Activated CD4-positive, alpha-beta memory T cell treated with anti-CD3 and anti-CD28 coated beads, Interleukin-2, amount 10 ng/mL, durations not matched to agents 7 days and 5 days (primary cell): ENCODE measurements at places on chromosomes 5 and 9.
A peak's percentile ranks its signal among the peaks of the same experiment; 100 is the strongest.

DNA sequence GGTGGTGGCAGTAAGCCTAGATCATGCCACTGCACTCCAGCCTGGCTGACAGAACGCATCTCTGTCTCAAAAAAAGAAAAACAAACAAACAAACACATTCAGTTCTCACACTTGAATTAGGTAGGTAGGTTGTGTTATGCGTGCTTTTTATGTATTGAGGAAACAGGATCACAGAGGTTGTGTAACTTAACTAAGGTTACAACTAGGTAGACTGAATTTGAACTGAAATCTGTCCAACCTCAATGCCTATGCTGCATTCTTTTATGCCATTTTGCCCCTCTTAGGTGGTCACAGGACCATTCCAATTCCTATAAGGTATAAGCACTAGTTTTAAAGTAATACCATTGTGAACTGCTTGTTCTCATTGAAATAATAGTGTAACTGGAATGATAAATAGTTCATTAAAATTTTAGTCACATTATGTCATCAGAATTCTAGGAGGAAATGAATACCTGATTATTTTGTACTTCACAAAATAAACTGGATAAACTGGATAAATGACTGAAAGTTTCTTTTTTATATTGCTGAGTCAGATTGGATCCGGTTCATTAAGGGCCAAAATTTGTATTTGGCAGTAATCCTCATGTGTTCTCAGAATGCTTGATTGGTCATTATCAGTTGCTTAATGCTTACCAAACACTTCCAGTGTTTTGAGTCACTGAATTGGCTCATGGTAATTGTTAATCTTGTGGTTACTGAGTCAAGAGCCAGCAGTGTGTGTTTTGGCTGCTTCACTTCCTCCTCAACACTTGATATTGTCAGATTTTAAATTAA lies 7.1 kb downstream of the UBAP1 start:
- H3K4me1 ChIP-seq, result peaks cover 26% of the 10 kb centered on the region
- H3K27me3 ChIP-seq, result no peaks in the 10 kb centered on the region
- peaks cover 15% of the 10 kb centered on the region for H3K36me3 ChIP-seq
- H3K4me3 ChIP-seq, result no peak overlapping the region
- no peak for DNase-seq
- H3K27ac ChIP-seq, result peak overlapping the region; percentile 52

GRCh38 chr9:133107961-133108793 lies 12.9 kb downstream of the RALGDS start:
- DNase-seq, result no peak
- no peak overlapping the region for H3K27ac ChIP-seq
- no peaks in the 10 kb centered on the region for H3K27me3 ChIP-seq
- peaks cover 15% of the 10 kb centered on the region for H3K4me1 ChIP-seq

DNA sequence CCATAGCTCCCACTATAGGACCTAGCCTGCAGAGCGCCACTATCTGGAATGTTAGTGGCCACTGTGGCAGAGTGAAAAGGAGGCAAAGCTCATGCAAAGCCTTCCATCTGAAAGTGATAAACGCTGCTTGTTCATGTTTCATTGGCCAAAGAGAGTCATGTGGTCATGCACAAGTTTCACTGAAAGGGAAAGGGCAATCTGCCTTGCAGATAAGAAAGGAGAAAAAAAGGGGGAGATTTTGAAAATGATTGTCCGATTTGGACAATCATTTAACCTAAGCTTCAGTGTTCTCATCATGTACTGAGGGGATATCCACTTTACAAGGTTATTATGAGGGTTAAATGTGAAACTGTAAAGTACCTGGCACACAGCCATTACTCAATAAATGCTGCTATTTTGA lies 9.0 kb upstream of the MOB3B start:
- DNase-seq, result no peak
- H3K4me1 ChIP-seq, result peaks cover 1% of the 10 kb centered on the region
- H3K27ac ChIP-seq, result no peak overlapping the region
- no peak overlapping the region for H3K4me3 ChIP-seq
- peaks cover under 1% of the 10 kb centered on the region for H3K27me3 ChIP-seq
- H3K36me3 ChIP-seq, result peaks cover 3% of the 10 kb centered on the region

DNA sequence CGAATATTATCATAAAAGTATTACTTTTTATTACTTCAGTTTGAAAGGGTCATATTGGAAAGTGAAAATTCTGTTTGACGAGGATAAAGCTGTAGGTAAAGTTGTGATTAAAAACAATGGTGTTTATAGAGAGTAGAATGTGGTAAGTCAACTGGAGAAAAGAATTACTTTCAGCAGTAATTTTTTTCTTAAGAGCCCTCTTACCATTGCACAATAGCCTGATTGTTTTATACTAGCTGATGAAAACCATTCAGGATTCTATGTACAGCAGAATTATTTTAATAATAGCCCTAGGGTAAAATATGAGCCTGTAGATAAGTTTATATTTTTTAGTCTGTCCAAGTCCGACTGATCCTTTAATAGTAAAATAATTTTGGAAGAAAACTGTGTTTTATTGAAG lies 16.6 kb downstream of the CDC42SE2 start:
- H3K36me3 ChIP-seq, result peaks cover 61% of the 10 kb centered on the region
- no peak for DNase-seq
- peak overlapping the region; percentile 61 for H3K4me3 ChIP-seq
- no peaks in the 10 kb centered on the region for H3K27me3 ChIP-seq
- peaks cover 91% of the 10 kb centered on the region for H3K4me1 ChIP-seq

DNA sequence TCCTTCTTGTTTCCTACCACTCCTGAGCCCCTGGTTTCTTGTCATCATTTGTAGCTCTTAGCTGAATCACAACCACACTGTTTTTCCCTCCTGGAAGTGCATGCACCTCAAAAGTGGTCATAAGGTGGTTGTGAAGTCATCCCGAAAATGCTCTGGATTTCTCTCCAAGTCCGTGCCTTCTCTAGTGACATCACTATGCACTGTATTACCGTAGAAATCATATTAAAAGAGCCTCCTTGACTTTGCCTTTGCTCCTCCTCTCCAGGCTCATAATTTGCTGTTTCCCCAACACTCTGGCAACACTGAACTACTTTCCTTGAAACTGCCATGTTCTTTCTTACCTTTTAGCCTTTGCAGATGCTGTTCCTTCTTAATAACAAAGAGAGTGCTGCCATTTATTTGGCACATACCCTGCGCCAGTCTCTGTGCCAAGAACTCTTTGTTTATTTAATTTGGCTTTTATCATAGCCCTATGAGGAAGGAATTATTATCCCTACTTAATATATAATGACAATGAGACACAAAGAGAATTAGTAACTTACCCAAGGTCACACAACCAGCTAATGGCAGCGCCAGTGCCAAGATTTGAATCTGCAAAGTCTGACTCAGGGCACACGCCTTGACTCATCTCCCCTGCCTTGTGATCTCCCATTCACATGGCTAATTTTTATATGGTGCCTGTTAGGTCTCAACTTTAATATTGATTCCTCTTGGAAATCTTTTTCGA lies 115.4 kb downstream of the KIF4B start:
- no peaks in the 10 kb centered on the region for H3K4me1 ChIP-seq
- H3K36me3 ChIP-seq, result no peaks in the 10 kb centered on the region
- no peak overlapping the region for H3K4me3 ChIP-seq
- H3K27me3 ChIP-seq, result peaks cover 2% of the 10 kb centered on the region
- no peak overlapping the region for H3K27ac ChIP-seq

GRCh38 chr9:23842565-23843129 lies 16.6 kb upstream of the ELAVL2 start:
- no peak overlapping the region for H3K4me3 ChIP-seq
- H3K36me3 ChIP-seq, result no peaks in the 10 kb centered on the region
- no peaks in the 10 kb centered on the region for H3K4me1 ChIP-seq
- DNase-seq, result no peak
- H3K27me3 ChIP-seq, result no peaks in the 10 kb centered on the region

GRCh38 chr9:79667817-79668436 lies 96.2 kb downstream of the TLE4 start:
- no peak overlapping the region for H3K4me3 ChIP-seq
- DNase-seq, result no peak
- H3K27ac ChIP-seq, result no peak overlapping the region
- peaks cover 5% of the 10 kb centered on the region for H3K4me1 ChIP-seq
- no peaks in the 10 kb centered on the region for H3K27me3 ChIP-seq

DNA sequence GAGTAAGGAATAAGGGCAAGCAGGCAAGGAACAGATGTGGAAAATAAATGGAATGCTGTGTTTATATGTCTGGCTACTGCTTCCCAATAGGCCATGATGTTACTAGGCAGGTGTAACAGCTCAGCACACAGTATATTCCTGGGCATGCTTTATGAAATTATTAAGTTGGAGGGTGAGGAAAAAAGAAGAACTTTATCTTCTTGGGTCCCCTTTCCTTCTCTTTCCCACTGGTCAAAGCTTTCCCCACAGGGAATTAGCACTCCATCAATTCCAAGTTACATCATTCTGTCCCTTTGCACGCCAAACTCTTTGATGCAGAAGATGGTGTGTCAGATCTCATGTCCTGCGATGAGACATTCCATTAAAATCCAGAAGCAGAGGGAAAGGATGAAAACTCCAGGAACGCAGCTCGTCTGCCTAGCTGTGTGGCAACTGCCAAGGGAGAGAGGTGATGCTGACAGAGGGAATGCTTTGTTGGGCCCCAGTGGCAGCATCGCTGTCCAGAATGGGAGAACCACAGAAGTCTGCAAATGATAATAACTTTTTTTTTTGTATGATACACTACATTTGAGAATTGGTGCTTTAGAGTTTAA lies 447.3 kb upstream of the ARRDC3 start:
- no peak overlapping the region for H3K4me3 ChIP-seq
- H3K4me1 ChIP-seq, result no peaks in the 10 kb centered on the region
- no peak for DNase-seq
- no peaks in the 10 kb centered on the region for H3K36me3 ChIP-seq
- H3K27ac ChIP-seq, result no peak overlapping the region

GRCh38 chr5:162503796-162504195 lies 436.2 kb downstream of the GABRG2 start:
- H3K36me3 ChIP-seq, result no peaks in the 10 kb centered on the region
- no peak for DNase-seq
- H3K27ac ChIP-seq, result no peak overlapping the region
- no peaks in the 10 kb centered on the region for H3K4me1 ChIP-seq
- H3K27me3 ChIP-seq, result no peaks in the 10 kb centered on the region
- no peak overlapping the region for H3K4me3 ChIP-seq

GRCh38 chr5:134502259-134502658 lies 23.2 kb upstream of the JADE2 start:
- H3K36me3 ChIP-seq, result no peaks in the 10 kb centered on the region
- H3K27ac ChIP-seq, result peak overlapping the region; percentile 96
- no peak overlapping the region for H3K4me3 ChIP-seq
- DNase-seq, result no peak
- H3K4me1 ChIP-seq, result peaks cover 46% of the 10 kb centered on the region

GRCh38 chr5:146338774-146339714 lies at the start of gene POU4F3:
Gene POU4F3 (plus strand): TSS chr5:146338839. CDS start chr5:146339113, 274 bp downstream.
- peaks cover 8% of the 10 kb centered on the region for H3K36me3 ChIP-seq
- H3K4me3 ChIP-seq, result no peak within 1 kb of the TSS
- no peak for DNase-seq
